Occipital lobe (tissue), 3 donors: ENCODE measurements at places on chromosomes 5 and 9.

GRCh38 chr9:97851446-97851883 is 1.6 kb upstream of the FOXE1 start:
- DNase-seq = no peak

- no peak for DNase-seq
Observed at GRCh38 chr5:138964647-138965201, 89.6 kb upstream of the LRRTM2 start.

GRCh38 chr5:56962286-56962685 is 10.4 kb upstream of the MIER3 start:
- DNase-seq = no peak

DNA sequence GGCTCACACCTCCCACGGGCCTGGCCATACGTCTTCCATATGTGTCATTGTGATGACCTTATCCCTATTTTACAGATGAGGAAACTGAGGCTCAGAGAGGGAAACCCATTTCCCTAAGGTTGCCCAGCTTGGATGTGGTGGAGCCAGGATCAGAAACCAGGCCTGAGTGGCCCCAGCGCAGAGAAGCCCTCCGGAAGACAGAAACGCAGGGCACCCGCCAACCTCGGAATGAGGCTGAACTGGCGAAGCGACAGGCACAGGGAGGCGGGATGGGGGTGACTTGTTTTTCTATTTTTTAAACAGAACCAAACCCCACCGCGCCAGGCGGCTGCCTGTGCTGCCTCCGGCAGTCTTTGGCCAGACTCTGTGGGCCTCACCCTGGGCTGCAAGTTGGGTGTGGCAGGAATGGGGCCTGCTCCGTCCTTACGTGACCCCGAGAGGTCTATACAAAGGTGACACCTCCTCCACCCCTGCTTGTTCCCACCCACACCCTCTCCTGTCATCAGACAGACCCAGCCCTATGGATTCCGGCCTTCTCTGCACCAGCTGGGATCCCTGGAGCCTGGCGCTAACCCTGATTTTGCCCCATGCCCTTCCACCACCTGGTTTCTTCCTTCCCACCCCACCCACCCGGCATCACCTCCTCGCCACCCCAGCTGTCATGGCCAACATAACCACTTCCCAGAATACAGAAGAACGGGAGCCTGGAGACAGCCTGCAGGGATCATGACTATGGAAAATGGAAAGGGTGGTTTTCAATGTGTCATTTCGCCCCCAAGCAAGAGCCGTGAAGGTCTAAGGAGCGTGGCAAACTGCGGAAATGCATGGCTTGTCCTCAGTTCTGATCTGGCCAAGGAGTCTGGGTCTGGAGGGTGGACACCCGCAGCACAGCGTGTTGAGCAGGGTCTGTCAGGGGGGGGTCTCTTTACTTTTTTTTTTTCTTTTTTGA is 23.6 kb downstream of the PLPP7 start:
- DNase-seq = no peak

DNA sequence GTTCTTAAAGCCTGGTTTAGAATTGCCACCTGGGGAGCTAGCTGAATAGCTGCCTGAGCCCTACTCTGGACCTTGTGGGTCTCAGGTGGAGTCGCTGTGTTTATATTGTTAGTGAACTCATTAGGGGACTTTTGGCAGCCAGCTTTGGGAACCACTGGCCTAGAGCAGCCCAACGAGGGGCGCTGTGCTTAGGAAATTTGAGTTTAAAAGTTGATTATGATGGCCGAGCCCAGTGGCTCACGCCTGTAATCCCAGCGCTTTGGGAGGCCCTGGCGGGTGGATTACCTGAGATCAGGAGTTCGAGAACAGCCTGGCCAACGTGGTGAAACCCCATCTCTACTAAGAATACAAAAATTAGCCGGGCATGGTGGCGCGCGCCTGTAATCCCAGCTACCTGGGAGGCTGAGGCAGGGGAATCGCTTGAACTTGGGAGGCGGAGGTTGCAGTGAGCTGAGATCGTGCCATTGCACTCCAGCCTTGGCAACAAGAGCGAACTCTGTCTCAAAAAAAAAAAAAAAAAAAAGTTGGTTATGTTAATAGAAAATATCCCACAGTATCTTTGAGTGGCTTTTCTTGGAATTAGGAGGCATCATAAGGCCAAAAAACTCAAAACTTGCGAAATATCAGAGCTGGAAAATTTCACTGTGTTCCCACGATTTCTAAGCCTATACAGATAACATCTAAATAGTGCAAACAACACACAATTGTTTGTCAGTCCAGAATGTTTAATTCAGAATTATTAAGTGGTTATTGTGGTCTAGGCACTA is 809 bp downstream of the MCCC2 start:
- no peak for DNase-seq

- no peak for DNase-seq
Observed at GRCh38 chr9:98610711-98611110, 98.0 kb downstream of the GABBR2 start.

GRCh38 chr9:35114840-35115628 is 628 bp downstream of the ATOSB start:
- peak; percentile 18 for DNase-seq

- DNase-seq = no peak
Observed at GRCh38 chr5:81068063-81068462, 107.9 kb downstream of the RASGRF2 start.

GRCh38 chr9:78210841-78211301 is 25.0 kb upstream of the CEP78 start:
- DNase-seq = no peak

- DNase-seq = no peak
Observed at GRCh38 chr9:23779220-23779619, 46.8 kb downstream of the ELAVL2 start.

GRCh38 chr5:158461240-158461854 is 602.4 kb upstream of the CLINT1 start:
- DNase-seq = no peak

GRCh38 chr9:100595391-100596199 is 17.7 kb downstream of the CAVIN4 start:
- DNase-seq = peak; percentile 22
